ENCODE measurements at places on chromosomes 6 and 20. TPM values are rescaled to one million over a fixed set of nuclear protein-coding genes. Genes with fewer than 3 reads are reported as not detected.
A peak's percentile ranks its signal among the peaks of the same experiment; 100 is the strongest.

Gene CHRNA4
- not detected for total RNA-seq

Gene BFSP1
- total RNA-seq: 0.27 TPM

- DNase-seq: no peak
- H3K27ac ChIP-seq: peak overlapping the region; percentile 25
- H3K27me3 ChIP-seq: no peaks in the 10 kb centered on the region
These were observed 5.7 kb downstream of the BCL2L1 start for GRCh38 chr20:31716818-31717477.

- H3K27me3 ChIP-seq: no peaks in the 10 kb centered on the region
- H3K4me1 ChIP-seq: no peaks in the 10 kb centered on the region
- H3K36me3 ChIP-seq: peaks cover 44% of the 10 kb centered on the region
- H3K4me3 ChIP-seq: no peak overlapping the region
- no peak overlapping the region for H3K27ac ChIP-seq
These were observed 32.3 kb upstream of the GNRH2 start for GRCh38 chr20:3010985-3011723.

DNA sequence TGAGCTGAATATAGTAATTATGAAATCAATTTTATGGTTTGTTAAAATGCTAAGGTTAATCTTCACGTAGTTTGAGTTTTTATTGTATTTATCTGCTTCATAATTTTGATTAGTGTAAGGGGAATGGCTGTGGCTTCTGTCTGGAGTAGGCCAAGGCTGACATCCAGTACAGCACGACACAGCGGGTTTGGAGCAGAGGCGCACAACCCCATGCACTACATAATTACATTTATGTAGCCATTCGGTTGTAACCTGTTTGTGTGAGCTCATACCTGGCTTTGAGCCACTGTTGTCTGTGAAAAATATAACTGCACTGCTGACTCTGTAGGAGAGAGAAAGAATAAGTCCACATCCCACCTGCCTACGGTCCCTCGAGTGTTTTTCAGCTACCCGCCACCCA is 615.5 kb downstream of the EYS start:
- no peaks in the 10 kb centered on the region for H3K27me3 ChIP-seq
- H3K4me3 ChIP-seq: no peak overlapping the region
- H3K27ac ChIP-seq: no peak overlapping the region
- DNase-seq: no peak

GRCh38 chr6:80541886-80542285 is 435.4 kb downstream of the BCKDHB start:
- H3K4me1 ChIP-seq: no peaks in the 10 kb centered on the region
- H3K4me3 ChIP-seq: no peak overlapping the region

- no peak overlapping the region for H3K4me3 ChIP-seq
- no peak for DNase-seq
- H3K4me1 ChIP-seq: peaks cover 24% of the 10 kb centered on the region
- no peaks in the 10 kb centered on the region for H3K27me3 ChIP-seq
- H3K36me3 ChIP-seq: no peaks in the 10 kb centered on the region
These were observed 107.2 kb upstream of the PLEKHG1 start for GRCh38 chr6:150492507-150492906.

Gene CALHM6
- 3.1 TPM for total RNA-seq

DNA sequence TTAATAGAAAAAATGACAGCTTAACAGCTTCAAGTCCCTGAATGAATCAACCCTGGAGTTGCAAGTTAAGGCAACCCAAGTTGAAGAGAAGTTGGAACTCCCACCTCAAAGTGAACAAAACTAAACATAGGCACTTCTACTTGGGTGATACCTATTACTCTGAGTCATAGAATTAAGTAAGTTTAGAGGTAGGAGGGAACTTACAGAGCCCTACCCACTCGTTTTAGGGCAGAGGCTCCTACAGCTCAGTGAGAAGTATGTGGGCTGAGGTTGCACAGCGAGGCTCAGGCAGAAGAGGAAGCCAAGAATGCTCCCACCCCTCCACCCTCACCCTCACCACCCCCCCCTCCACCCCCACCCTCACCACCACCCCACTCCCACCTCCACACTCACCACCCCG is 42.2 kb downstream of the NFATC2 start:
- peaks cover 10% of the 10 kb centered on the region for H3K36me3 ChIP-seq
- DNase-seq: peak; percentile 52

DNA sequence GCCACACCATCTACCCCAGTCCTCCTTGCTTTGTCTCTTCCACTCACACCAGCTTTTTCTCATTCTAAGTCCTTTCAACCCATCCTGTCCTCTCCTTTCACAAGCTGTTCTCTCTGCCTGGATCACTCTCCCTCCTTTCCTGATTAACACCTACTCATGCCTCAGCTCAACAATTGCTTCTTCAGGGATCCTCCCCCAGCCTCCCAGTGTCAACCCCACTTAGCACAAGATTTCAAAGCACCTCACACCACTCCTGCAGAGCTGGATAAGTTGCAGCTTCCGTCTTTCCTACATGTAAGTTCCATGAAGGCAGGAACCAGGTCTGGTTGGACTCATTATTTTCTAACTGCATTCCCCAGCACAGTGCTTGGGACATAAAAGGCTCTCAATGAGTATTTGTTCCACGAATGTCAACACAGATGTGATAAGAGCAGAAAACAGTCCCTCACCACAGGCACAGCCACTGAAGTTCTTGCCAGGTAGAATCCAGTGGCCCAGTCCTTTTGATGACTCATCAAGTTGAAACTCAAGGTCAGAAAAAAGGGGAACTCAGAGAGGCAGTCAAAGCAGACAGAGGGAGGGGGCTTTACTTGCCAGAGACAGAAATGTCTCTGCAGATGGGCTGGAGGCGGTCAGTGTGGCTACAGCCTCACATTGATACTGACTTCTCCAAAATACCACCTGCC is 193.4 kb upstream of the PRDM1 start:
- peaks cover 4% of the 10 kb centered on the region for H3K27me3 ChIP-seq
- no peak overlapping the region for H3K4me3 ChIP-seq
- H3K36me3 ChIP-seq: no peaks in the 10 kb centered on the region
- no peak for DNase-seq
- H3K4me1 ChIP-seq: no peaks in the 10 kb centered on the region

GRCh38 chr6:46963626-46964025 is 41.9 kb upstream of the ADGRF5 start:
- no peak overlapping the region for H3K27ac ChIP-seq
- no peaks in the 10 kb centered on the region for H3K4me1 ChIP-seq
- H3K4me3 ChIP-seq: no peak overlapping the region
- no peak for DNase-seq
- peaks cover 6% of the 10 kb centered on the region for H3K27me3 ChIP-seq

DNA sequence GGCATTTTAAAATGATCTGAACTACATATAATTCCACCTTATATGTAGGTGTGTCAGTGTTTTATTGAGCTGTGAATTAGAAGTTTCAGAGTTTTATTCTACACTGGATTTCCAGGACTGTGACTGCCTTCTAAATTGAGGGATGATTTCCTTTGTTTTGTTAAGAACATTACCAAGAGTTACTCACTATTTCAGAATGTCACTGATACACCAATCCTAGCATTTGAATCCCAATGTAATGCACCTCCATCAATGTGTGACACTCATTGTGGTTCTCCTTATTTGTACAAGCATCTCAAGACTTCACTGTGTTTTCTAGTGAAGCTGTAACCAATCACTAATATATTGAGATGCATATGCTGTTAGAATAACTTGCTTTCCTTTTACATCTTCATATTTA is 86.8 kb downstream of the PLCB1 start:
- H3K4me3 ChIP-seq: no peak overlapping the region
- H3K27ac ChIP-seq: no peak overlapping the region
- no peaks in the 10 kb centered on the region for H3K36me3 ChIP-seq
